ENCODE measurements at places on chromosomes 12 and 14.

DNA sequence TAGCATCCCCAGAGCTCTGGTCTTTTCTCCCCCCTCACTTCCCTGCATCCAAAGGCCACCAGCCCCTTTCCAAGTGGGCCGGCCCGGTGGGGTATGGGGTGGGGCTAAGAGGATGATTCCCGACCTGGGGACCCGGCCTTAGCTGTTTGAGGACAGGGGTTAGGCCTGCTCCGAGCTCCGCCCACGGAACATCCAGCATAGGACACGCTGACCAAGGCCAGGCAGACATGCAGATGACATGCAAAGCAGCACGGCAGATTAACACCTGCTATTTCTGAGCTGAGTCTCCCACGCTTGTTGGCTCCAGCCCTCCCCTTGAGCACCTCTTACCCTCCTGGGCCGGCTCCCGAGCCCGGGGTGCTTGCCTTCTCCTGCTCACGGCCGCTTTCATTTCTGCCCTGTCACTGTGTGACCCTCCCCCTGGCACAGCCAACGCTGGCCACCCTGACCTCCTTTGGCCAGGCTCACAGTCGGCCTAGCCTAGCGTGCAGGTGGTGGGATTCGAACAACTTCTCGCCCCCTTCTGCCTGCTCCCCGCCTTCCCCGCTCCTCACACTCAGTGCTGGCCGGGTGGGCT, 40.2 kb downstream of the TEAD4 start:
- no peak for DNase-seq

DNA sequence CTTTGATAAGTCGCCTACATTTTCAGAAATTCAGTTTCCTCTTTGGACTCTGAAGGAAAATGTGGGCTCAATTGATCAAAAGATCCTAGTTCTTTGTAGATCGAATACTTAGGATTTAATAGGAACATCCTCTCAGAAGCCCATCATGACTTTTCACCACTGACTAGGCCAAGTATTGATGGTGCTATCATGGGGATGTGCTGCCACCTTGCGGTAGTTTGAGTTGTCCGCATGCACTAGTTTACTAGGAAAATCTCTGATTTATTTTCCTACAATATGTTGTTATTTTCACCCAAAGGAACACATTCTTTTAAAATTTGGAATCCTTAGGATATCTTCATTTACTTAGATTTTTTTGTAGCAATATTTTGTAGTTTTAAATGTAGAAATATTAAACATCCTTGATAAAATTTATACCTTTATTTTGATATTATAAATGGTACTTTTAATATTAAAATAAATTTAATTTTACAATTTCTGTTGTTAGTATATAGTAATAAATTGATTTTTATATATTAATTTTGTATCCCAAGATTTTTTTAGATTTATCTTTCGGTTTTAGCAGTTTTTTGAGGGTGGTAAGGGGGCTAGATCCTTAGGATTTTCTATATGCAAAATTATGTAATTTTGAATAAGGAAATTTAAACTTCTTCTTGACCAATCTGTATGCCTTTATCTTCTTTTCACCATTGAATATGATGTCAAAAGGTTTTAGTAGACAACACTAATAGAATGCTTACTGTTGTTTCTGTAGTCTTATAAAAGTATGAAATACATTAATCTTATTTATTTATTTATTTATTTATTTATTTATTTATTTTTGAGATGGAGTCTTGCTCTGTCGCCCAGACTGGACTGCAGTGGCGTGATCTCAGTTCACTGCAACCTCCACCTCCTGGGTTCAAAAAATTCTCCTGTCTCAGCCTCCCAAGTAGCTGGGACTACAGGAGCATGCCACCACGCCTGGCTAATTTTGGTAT, 52.9 kb upstream of the OR9K2 start:
- peak; percentile 71 for DNase-seq

GRCh38 chr12:121576851-121577391, 3.9 kb downstream of the KDM2B start:
- no peak for DNase-seq

DNA sequence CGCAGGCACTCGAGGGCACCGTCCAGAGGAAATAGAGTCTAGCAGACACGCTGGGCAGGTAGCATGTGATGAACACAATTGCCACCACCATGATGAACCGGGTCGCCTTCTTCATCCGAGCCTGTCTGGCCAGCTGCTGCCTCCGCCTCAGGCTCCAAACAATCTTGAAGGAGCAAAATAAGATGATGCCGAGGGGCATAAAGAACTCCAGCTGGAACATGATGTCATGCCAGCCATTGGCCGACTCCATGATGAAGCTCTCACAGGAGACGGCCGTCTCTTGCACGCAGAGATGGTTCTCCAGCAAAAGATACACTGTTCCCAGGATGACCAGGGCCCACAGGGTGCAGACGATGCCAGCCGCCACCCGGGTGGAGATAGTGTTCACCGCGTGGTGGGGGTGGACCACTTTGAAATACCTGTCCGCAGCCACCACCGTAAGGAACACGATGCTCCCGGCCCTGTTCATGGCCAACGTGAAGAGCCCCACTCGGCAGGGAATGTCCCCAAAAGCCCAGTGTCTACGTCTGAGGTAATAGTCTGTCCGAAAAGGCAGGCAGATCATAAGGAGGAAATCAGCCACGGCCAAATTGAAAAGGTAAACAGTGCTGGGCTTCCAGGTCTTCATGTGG, 945 bp downstream of the HCAR1 start:
- no peak for DNase-seq

DNA sequence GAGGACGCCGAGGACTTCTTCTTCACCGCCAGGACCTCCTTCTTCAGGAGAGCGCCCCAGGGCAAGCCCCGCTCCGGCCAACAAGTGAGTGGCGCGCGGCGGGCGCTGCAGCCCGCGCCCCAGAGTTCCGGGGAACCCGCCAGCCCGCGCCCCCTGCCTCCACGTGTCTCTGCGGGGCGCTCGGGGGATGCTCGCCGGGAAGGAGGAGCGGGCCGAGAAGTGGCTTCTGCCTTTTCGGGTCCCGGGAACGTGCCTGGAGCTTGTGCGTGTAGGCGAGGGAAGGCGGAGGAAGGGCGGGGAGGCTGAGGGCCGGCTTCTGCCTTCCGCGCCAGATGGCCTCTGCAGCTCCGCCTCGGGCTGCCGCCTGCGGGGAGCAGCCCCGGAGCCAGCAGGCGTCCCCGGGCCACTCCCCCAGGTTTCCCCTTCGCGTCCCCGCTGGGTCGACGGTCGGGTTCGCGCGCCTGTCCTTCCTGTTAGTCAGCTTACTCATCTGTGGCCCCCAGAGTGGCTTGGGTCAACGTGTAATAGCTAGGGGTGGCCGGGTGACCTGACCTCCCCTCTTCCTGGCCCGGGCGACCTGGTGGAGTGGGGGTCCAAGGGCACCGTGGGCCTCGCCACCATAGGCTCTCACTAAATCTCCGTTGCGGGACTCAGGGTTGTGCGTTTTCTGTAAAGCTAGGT, 505 bp downstream of the RASSF3 start:
- peak; percentile 61 for DNase-seq

DNA sequence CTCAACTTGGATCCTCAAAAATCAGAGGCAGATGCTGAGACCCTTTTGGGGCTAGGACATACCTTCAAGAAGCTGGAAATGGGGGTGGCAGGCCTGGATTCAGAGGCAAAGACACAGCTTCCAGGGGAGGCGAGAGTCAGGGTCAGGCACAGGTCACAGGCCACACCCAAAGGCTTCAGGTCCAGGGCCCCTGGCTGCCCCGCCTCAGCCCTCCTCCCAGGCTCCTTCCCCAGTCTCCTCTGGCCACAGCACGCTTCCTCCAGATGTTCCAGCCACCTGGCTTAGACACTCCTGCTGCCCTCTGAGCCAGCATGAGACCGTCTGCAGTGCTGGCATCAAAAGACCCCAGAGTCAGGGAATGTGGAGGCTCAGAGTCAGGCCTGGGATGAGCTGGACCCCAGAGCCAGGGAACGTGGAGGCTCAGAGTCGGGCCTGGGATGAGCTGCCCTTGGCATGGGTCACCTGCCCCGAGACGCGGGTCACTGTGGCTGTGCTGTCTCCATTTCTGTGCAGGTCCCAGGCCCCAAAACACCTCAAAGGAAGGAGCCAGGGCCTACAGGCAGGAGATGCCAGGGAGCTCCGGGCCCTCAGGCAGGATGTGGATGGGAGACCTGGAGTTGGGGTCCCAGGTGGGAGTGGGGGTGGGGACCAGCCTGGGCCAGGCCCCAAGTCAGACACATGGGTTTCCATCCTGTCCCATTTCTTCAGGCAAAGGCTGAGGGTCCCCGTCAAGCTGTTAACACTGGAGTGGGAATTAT, 58.9 kb downstream of the DIO3 start:
- DNase-seq = no peak

DNA sequence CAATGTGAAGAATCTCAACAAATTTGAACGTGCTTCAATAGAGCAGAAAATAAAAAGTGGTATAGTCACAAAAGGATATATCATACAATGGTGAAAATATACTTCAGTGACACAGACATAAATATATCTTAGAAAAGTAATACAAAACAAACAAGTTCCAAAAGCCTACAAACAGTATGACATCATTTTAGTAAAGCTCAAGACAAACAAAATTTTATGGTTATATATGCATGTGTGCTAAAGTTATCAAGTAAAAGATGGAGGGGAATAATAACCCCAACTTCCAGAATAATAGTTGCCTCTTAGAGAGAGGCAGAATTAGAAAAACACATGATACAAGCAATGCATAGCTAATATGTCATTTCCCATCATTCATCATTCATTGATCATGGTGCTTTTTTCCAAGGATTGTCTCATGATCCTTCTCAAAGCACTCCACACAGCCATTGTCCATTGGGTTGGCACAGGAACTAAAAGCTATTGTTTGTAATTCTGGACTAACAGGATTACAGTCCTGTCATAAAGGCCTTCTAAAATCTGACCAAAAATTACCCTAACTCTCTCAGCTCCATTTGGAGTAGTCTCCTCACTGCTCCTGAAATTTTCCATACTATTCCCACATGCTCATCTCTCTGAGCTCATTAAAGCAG, 59.5 kb downstream of the IFNG-AS1 start:
- no peak for DNase-seq

DNA sequence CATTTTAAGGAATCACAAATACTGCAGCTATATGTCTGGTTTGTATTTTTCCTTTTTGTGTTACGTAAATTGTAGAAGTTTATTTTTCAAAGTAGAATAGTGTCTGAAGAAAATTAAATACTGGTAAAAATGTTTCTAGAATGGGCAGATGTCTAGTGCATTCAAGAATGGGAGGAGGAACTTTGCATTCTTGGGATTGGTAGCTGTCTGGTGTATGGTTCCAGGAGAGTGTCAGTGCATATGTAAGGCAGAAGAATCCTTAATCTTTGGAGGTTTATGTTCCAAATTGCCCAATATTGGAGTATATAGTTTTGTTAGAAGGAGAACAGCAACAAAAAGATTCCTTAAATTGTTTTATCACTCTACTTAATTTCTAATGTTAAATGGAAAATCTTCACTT, 13.5 kb downstream of the PAPOLA start:
- DNase-seq = no peak

DNA sequence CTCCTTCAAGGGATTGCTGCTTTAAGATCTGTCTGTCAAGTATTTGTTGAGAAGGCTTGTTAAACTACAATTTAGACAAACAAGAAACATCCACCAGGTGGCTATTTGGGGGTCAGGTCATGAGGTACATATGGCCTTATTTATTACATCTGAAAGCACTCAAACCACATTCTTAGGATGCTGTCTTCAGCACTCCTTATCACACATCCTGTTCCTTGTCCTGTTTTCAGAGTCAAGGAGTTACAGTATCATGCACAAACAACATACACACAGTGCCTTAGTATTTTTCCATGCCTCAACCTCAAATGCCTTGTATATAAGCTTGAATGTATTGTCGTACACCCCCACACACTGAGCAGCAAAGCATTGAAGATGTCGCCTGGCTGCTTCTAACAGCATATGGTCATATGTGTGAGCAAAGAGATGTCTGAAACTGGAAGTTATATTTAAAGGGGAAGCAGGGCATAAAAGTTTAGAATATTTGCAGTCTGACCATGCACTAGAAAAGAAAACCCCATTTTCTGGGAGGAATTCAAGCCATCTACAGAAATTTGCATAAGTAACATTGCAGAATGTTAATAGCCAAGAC, 83.8 kb downstream of the KCNMB4 start:
- DNase-seq = no peak

GRCh38 chr12:11743423-11744409, 94.2 kb downstream of the ETV6 start:
- no peak for DNase-seq

DNA sequence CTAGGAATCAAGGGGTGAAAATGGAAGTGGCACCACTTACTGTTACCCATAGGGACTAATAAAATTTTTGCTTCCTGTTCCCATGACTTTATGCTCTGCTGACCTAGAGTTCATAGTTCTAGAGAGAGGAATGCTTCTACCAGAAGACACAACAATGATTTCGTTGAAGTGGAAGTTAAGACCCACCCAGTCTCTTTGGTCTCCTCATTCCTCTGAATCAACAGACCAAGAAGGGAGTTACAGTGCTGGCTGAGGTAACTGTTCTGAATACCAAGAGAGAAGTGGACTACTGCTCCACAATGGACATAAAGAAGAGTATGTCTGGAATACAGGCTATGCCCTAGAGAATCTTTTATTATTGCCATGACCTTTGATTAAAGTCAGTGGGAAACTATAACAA, 23.5 kb upstream of the DYRK2 start:
- DNase-seq = no peak

DNA sequence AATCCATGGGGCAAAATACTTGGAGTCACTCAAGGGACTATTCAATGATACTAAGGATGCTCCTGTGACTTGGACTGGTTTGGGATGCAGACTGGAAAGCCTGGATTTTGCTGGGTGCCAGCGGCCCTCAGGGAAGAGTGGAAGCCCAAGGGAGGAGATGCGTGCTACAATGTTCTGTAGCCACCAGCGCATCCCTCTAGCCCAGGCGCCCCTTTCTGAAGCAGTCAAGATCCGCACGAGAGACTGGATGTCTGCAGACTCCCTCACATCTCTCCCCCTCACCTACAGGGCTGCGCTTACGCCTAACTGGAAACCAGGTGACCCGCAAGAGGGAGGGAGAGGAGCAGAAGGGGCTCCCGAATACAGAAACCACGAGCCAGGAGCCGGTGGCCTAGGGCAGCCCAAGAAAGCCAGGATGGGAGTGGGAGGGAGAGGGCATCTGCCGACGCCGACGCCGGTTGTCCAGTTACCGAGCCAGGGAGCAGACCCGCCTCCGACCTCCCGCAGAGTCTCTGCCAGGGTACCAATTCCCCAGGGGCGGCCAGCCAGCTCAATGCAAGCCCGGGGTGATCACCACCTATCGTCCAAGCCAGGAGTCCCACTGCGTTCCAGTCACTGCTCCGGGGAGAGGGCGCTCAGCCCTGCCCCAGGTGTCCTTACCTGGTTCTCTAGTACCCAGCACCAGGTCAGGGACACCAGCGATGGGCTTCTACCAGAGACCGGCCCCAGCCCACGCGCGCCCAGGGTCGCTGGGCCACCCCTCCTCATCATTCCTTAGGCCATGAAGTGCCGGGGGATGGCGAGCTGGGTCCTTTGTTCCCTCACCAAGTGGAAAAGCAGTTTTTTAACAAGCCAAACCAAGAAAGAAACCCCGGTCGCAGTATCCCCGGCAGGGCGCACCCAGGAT, 1.2 kb downstream of the NTN4 start:
- DNase-seq = peak; percentile 16

DNA sequence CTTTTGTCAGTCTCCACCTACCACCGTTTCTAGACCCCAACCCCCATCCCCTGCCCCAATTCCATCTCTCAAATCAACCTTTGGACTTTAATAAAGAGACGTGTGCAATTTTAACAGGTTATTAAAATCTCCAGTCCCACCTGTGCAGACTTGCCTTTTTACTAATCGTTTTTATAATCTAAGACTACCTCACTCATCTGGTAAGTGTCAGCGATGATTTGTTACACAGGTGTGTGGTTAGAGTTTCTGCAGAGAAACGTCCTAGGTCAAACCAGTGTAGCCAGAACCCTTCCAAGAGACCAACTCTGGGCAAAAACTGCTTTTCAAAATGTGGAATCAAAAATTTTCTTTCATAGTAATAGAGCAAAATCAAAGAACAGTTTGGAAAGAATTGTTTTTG, 60.4 kb upstream of the PELI2 start:
- DNase-seq = no peak

Data from memory B cell (primary cell).